Immature natural killer cell (primary cell): ENCODE measurements at places on chromosomes 4 and X.

DNA sequence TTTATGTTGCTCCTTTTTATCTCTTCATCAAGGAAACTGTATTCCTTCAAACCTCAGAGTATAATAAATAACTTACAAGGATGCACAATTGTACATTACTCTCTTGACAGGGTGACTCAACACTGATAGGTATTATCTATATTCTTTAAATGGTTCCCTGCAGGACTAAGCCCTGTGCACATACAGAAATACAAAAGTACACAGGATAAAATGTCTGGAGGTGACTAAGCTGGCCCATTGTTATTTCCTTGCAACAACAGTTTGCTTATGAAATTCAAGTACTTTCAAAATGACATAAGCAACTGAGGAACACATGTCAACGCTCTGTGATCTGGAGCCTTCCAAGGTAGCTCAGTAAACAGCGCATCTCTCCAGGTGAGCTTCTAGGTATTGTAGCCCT, 83.8 kb upstream of the RPL34 start:
- H3K27me3 ChIP-seq, result no peaks in the 10 kb centered on the region
- no peaks in the 10 kb centered on the region for H3K36me3 ChIP-seq
- no peak overlapping the region for H3K27ac ChIP-seq
- no peak overlapping the region for H3K4me3 ChIP-seq

DNA sequence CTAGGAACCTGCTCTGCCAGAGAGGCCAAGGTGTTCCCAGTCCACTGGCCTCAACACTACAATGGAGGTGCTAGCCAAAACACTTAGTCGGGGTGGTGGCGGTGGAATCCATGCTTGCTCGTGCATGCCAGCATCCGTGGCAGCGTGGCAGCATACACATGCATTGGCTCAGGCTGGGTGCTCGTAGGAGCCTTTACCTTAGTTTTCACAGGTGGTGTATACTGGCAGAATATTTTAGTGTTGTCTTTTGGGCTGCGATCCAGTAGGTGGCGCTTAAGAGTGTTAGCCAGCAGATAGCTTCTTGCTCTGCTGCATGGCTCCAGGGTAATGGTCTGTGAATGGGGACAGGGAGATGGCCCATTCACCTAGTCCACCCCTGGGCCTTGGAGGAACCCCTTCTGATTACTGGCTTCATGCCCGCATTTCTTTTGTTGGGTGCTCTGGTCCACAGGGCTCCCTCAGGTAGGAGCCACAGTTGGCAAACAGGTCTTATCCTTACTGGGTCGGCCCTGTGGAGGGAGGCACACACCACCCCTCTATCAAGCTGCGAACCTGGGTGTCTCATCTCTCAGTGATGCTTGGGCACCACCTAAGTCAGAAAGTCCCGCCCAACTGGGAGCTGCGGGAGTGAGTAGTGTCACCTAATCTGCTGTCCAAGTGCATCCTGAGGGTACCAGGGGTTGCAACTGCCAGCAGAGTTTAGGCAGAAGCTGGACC, 40.0 kb downstream of the RIPPLY1 start:
- peaks cover 36% of the 10 kb centered on the region for H3K27me3 ChIP-seq
- no peaks in the 10 kb centered on the region for H3K36me3 ChIP-seq
- no peak for DNase-seq
- no peaks in the 10 kb centered on the region for H3K4me1 ChIP-seq

DNA sequence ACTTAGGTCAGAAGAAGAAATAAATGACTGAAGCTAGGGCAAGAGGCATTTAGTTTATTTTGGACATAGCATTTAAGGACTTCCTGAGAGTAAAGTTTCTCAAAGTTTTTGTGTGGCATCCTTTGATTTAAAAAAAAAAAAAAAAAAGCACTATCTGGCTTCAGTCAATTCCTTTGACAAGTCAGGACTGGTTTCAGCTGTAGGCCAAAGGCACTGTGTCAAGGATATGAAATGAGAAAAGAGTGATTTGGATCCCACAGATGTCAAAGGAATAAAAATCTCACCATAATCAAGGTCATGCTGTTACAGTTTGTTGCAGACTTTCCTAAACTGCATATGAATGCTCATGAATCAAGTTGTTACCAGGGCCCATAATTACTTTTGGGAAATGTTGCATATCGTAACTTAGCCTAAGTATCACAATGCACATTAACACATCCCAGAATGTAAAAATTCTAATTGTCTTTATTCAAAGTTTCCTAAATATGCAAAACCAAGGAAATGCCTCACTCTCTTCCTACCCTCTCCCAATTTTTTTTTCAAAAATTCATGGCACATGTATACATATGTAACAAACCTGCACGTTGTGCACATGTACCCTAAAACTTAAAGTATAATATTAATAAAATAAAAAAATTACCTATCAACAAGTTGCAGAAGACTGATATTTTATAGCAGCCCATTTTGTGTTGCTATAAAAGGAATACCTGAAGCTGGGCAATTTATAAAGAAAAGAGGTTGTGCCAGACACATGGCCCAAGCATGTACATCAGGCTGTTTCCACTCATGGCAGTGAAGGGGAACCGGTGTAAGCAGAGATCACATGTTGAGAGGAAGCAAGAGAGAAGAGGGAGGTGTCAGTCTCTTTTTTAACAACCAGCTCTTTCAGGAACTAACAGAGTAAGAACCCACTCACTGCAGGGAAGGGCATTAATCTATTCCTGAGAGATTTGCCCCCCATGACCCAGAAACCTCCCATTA, 33.7 kb upstream of the ADAMTS3 start:
- no peak overlapping the region for H3K4me3 ChIP-seq
- H3K27ac ChIP-seq, result no peak overlapping the region
- DNase-seq, result no peak
- H3K4me1 ChIP-seq, result no peaks in the 10 kb centered on the region
- H3K36me3 ChIP-seq, result no peaks in the 10 kb centered on the region

- H3K27me3 ChIP-seq, result peaks cover 35% of the 10 kb centered on the region
- H3K36me3 ChIP-seq, result no peaks in the 10 kb centered on the region
- peaks cover 43% of the 10 kb centered on the region for H3K4me1 ChIP-seq
- H3K27ac ChIP-seq, result no peak overlapping the region
These were observed 3.0 kb upstream of the RBPJ start for GRCh38 chr4:26317766-26318165.

GRCh38 chr4:85482010-85482738, 7.2 kb downstream of the ARHGAP24 start:
- H3K4me3 ChIP-seq, result no peak overlapping the region
- H3K36me3 ChIP-seq, result no peaks in the 10 kb centered on the region
- H3K4me1 ChIP-seq, result no peaks in the 10 kb centered on the region
- no peak for DNase-seq
- H3K27ac ChIP-seq, result no peak overlapping the region
